ENCODE measurements at places on chromosomes 5 and 9. TPM values are rescaled to one million over a fixed set of nuclear protein-coding genes. Genes with fewer than 3 reads are reported as not detected.

Gene ARSI
- 11.8 TPM for total RNA-seq

Gene PJA2
- total RNA-seq: 35.5 TPM

Gene BNIP1
- total RNA-seq: 17.8 TPM

Gene LRRC19
- not detected for total RNA-seq

Gene LCN9
- total RNA-seq: not detected

Gene SPINK6
- not detected for total RNA-seq

Gene CCNI2
- total RNA-seq: not detected

Gene MYO10
- total RNA-seq: 15.6 TPM

Gene NTNG2
- 0.15 TPM for total RNA-seq

Gene SPATA31E1
- total RNA-seq: not detected

Gene CIZ1
- total RNA-seq: 60.9 TPM

Gene GHR
- 1.0 TPM for total RNA-seq

Gene SHOC1
- total RNA-seq: under 0.01 TPM

Gene CNTNAP3B
- total RNA-seq: 5.8 TPM

Gene TMEM174
- total RNA-seq: not detected

Gene BNC2
- total RNA-seq: 23.9 TPM

Gene CFAP90
- 0.84 TPM for total RNA-seq

Gene MCC
- 8.2 TPM for total RNA-seq

Gene ZNF79
- total RNA-seq: 3.7 TPM

Gene IRX2
- 2.2 TPM for total RNA-seq

Gene ROR2
- total RNA-seq: 16.5 TPM
